ENCODE measurements at places on chromosomes 12 and 14. TPM values are rescaled to one million over a fixed set of nuclear protein-coding genes. Genes with fewer than 3 reads are reported as not detected.

The CS gene
- total RNA-seq = 126 TPM

The ENDOU gene
- 112 TPM for total RNA-seq

The SDSL gene
- 3.1 TPM for total RNA-seq

The TAS2R43 gene
- not detected for total RNA-seq

The NDRG2 gene
- 161 TPM for total RNA-seq

The SMOC1 gene
- not detected for total RNA-seq

The TEP1 gene
- total RNA-seq = 15.8 TPM

The TNFAIP2 gene
- total RNA-seq = 105 TPM

The TAS2R50 gene
- not detected for total RNA-seq

The OTUB2 gene
- total RNA-seq = 5.4 TPM

The FAM90A1 gene
- total RNA-seq = 0.64 TPM

The CCNB1IP1 gene
- total RNA-seq = 25.2 TPM

DNA sequence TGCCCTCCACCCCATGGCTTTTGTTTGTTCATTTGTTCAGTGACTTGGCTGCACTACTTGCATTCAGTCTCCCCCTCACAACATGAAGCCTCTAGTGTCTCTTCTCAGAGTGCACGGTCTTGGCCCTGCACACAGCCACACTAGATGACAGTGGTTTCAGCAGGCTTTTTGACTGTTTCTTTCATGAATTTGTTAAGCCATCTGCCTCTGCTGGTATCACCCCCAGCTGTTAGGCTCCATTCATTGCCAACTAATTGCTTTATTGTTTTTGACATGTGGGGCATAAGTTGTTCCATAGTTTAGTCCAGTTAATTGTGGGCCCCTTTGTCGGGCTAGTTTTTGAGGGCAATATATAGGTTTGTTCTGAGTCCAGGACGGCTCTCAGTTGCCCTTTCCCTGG lies 18.8 kb downstream of the OS9 start:
- no peak for DNase-seq

- DNase-seq = no peak
Observed at GRCh38 chr14:68377006-68377405, 415.9 kb downstream of the ZFP36L1 start.

DNA sequence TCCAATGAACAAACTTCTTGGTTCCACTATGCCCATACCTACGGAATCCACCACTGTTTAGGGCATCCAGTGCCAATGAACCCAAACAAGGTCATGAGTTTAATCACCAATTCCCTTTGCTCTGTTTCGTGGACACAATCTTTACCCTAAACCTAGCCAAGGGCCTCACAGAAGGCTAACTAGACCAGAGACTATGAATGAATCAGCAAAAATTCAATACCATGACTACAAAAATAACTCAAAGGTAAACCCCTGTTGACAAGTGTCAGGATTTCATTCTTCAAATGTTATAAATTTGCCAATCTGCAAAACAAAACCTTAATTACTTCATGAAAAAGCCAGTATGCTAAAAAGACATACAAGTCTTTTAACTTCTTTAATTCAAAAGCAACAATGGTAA lies 96.7 kb downstream of the CEP128 start:
- no peak for DNase-seq

- DNase-seq = no peak
Observed at GRCh38 chr14:65847075-65847847, 434.7 kb downstream of the FUT8 start.

- DNase-seq = no peak
Observed at GRCh38 chr14:104322531-104323366, 184.4 kb downstream of the KIF26A start.

GRCh38 chr12:122724641-122725243 lies 5.9 kb downstream of the HCAR1 start:
- no peak for DNase-seq

DNA sequence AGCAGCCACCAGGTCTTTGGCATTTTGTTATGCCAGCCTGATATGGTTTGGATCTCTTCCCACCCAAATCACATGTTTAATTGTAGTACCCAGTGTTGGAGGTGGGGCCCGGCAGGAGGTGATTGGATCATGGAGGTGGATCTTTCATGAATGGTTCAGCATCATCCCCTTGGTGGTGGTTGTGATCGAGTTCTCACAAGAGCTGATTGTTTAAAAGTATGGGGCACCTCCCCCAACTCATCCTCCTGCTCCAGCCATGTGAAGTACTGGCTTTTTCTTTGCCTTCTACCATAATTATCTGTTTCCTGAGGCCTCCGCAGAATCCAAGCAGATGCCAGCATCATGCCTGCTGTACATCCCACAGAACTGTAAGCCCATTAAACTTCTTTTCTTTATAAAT lies 12.8 kb upstream of the PRKD1 start:
- no peak for DNase-seq

GRCh38 chr12:59067083-59067482 lies 146.8 kb upstream of the LRIG3 start:
- no peak for DNase-seq

DNA sequence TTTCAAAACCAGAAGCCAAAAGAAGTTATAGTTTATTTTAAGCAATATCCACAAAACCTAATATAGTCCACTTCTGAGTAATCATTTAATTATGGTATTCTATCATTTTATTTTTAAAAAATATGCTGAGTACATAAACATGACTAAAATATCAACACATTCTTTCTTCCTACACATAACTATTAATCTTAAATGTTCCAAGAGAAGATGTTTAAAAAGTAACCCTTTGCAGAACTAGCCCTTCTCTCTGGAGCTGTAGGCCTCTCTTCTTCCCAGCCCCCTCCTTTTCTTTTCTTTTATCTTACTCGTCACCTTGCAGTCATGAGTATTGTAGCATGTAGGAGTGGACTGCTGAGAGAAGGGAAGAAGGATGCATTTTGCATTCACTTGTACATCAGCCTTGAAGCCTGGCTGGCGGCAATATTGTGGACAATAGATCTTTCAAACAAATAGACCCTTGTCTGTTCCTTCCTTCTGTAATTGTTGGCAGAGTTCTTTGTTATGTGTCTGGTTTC lies 941.9 kb downstream of the NRXN3 start:
- DNase-seq = no peak

DNA sequence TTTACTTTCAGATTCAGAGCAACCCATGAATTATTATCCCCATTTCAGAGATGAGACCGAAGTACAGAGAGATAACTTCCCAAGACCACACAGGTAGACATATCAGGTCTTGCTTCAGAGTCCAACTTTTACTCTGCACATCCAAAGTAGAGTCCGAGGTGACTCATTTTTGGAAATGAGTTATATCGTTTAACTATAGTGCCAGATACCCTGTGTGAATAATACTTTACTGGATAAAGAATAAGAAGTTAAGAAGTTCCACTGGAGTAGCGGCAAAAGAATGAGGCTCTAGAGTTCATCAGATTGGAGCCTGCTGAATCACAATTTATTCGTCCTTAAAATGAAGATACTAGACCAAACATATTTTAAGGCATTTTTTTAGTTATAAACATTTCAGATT lies 124.7 kb downstream of the EPS8 start:
- DNase-seq = no peak

GRCh38 chr12:12776261-12776660 lies 9.2 kb upstream of the APOLD1 start:
- no peak for DNase-seq

DNA sequence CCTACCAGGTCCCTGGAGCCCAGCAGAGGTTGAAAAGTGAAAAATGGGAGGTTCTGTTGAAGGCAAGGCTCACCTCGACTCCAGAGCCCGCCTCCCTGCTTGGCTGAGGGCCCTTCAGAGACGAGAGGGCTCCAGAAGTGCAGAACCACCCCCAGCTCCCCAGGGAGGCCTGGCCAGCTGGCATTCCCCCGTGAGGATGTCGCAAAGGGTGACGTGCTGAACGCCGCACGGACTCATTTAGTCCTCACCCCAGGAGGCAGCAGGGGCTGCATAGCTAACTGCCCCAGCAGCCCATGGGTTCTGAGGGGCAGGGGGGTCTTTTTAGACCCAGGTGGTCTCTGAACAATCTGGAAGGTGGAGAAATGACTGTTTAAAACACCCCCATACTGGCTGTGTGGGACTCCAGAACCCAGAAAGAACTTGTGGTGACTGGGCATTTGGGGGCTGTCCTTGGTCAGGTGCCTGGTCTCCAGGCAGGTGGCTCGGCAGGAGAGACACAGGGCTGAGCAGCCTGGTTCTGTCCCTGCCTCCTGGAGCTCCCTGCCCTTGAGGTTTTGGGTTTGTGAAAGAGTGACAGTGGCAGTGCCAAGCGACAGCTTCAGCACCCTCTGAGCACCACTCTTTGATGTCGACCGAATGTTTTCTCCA lies 32.0 kb downstream of the ANAPC7 start:
- DNase-seq = no peak

GRCh38 chr14:99687284-99688209 lies 3.4 kb downstream of the CYP46A1 start:
- DNase-seq = no peak

- DNase-seq = no peak
Observed at GRCh38 chr12:104219908-104220404, 4.4 kb downstream of the TXNRD1 start.

- no peak for DNase-seq
Observed at GRCh38 chr14:75752086-75752485, 91.0 kb downstream of the TTLL5 start.

- no peak for DNase-seq
Observed at GRCh38 chr12:62533755-62534107, 67.1 kb downstream of the MON2 start.

DNA sequence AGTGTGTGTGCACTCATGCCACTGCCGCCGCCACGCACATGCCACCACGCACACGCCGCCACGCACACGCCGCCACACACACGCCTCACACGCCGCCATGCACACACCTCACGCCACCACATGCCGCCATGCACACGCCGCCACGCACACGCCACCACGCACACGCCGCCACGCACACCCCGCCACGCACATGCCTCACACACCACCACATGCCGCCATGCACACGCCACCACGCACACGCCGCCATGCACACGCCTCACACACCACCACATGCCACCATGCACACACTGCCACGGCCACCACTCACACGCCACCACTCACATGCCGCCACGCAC lies 6.3 kb downstream of the CLBA1 start:
- no peak for DNase-seq

DNA sequence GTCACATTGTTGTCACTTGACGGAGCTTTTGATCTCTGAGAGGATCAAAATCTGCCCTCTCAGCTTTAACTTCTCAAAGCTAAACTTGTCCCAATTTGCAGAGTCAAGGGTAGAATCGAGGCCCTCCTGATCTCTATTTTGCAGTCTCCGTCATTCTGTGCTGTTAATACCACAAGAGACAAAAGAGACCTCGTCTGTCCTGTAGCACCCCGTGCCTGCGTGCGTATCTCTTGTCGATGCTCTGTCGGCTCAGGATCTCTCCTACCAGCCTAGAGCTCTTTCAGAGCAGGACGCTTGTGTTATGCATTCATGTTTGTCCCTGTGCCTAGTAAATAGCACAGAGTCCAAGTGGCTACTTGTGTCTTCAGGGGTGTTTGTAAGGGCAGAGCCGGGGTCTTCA lies 5.1 kb downstream of the EVL start:
- DNase-seq = no peak

DNA sequence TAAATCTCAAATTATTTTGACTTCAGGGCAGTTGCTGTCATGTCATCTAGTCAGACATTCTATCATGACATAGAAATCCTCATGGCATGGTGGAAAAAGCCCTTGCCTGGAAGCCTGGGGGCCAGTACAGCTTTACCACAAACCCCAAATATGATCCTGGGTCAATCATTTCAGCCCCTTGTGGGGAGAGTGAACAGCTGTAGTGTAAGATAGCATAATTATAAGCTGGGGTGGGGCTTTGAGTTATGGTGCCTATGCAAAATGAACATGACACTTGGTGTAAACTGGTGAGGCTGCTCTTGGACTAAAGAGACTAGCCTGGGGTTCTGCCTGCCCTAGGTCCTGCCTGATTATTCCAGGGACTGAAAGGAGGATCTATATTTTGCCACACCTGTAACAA lies 207.7 kb upstream of the DDHD1 start:
- no peak for DNase-seq

DNA sequence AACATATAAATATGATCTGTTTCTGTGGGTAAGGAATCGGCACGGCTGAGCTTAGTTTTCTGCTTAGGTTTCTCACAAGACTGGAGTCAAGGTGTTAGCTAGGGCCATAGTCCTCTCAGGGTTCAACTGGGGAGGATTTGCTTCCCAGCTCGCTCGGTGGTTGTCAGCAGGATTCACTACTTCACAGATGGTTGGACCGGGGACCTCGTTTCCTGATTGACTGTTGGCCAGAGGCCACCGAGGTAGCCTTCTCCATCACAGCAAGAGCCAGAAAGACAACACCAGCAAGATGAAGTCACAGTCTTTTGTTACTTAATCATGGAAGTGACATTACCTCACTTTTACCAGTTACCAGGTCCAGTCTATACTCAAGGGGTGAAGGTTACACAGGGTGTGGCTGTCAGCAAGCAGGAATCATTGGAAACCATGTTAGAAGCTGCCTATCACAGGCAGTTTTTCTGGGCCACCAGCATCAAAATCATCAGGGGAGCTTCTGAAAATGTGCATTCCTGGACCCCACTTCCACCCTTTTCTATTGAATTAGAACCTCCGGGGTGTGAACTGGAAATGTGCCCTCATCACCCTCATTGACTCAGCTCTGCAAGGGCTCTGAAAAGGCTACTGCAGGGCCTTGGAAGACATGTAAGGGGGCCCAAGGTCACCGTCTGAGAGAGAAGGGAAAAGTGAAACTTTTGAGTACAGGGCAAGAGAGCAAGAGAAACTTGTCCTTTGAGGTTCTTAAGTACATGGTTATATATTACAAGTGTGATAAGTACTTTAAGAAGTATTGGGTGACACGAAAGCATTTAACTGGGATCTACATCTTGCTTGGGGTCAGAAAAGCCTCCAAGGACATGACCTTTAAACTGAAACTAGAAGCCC lies 10.9 kb downstream of the COPS7A start:
- DNase-seq = no peak

DNA sequence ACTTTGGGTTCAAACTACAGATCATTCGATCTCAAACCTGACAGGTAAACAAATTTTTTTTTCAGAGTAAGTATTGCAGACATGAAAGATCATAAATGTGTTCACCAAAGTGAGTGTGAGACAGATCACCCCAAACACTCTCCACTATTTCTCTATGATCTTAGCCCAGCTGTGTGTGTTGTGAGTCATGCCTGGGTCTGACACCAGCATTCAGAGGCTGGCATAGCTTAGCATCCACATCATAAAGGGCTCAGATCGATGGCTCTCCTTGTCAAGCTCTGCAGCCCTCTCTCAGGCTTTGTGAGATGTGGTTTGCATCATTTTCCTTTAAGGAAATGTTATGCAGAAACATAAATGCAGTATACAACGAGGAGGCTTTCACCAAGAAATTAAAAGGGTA lies 164.9 kb downstream of the ETV6 start:
- DNase-seq = no peak

GRCh38 chr12:107486140-107486892 lies 199.3 kb upstream of the PWP1 start:
- DNase-seq = no peak

Data from esophagus squamous epithelium (tissue), 5 donors.